Cardiac muscle cell (in vitro differentiated cells and primary cell): ENCODE measurements at places on chromosomes 12 and 14. TPM values are rescaled to one million over a fixed set of nuclear protein-coding genes. Genes with fewer than 3 reads are reported as not detected.

GRCh38 chr14:100348253-100348729 is 25.2 kb downstream of the SLC25A47 start:
- no peaks in the 10 kb centered on the region for H3K27me3 ChIP-seq
- no peak overlapping the region for H3K27ac ChIP-seq
- no peak overlapping the region for H3K4me3 ChIP-seq
- peaks cover 5% of the 10 kb centered on the region for H3K36me3 ChIP-seq

DNA sequence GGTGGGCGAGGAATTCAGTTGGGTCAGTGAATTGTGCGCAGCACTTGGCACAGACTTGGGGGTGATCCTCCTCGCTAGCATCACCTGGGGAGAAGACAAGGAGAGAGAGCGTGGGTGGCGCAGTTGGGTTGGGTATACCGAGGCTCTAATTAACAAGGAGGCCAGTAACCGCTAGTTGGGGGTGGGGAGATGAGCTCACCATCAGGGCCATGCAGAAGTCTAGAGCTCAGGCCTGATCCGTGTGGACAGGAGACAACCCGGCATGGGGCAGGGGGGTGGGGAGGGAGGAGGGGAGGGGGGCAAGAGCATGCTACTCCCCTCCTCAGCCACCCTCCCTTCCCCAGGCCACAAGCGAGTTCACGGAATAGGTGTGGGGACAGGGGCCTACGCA is 580 bp downstream of the SALL2 start:
- peaks cover 4% of the 10 kb centered on the region for H3K4me1 ChIP-seq
- no peaks in the 10 kb centered on the region for H3K36me3 ChIP-seq
- peak overlapping the region; percentile 61 for H3K27ac ChIP-seq
- H3K27me3 ChIP-seq, result no peaks in the 10 kb centered on the region
- DNase-seq, result peak; percentile 34

- no peaks in the 10 kb centered on the region for H3K27me3 ChIP-seq
- H3K27ac ChIP-seq, result no peak overlapping the region
- H3K4me1 ChIP-seq, result peaks cover 3% of the 10 kb centered on the region
- no peak overlapping the region for H3K4me3 ChIP-seq
Measured at GRCh38 chr14:105399466-105399775, 1.1 kb downstream of the TEX22 start.

- H3K4me3 ChIP-seq, result no peak overlapping the region
- peak overlapping the region; percentile 28 for H3K27ac ChIP-seq
- H3K4me1 ChIP-seq, result no peaks in the 10 kb centered on the region
- H3K27me3 ChIP-seq, result no peaks in the 10 kb centered on the region
- no peaks in the 10 kb centered on the region for H3K36me3 ChIP-seq
Measured at GRCh38 chr12:124797321-124797720, 66.3 kb downstream of the SCARB1 start.

GRCh38 chr12:94039914-94040313 is 108.5 kb upstream of the PLXNC1 start:
- no peak overlapping the region for H3K27ac ChIP-seq
- H3K27me3 ChIP-seq, result no peaks in the 10 kb centered on the region
- peak; percentile 94 for DNase-seq
- H3K36me3 ChIP-seq, result no peaks in the 10 kb centered on the region
- H3K4me1 ChIP-seq, result no peaks in the 10 kb centered on the region

- H3K27ac ChIP-seq, result no peak overlapping the region
- H3K4me1 ChIP-seq, result no peaks in the 10 kb centered on the region
- H3K27me3 ChIP-seq, result peaks cover 10% of the 10 kb centered on the region
Measured at GRCh38 chr12:128228581-128228980, 38.4 kb upstream of the TMEM132C start.

DNA sequence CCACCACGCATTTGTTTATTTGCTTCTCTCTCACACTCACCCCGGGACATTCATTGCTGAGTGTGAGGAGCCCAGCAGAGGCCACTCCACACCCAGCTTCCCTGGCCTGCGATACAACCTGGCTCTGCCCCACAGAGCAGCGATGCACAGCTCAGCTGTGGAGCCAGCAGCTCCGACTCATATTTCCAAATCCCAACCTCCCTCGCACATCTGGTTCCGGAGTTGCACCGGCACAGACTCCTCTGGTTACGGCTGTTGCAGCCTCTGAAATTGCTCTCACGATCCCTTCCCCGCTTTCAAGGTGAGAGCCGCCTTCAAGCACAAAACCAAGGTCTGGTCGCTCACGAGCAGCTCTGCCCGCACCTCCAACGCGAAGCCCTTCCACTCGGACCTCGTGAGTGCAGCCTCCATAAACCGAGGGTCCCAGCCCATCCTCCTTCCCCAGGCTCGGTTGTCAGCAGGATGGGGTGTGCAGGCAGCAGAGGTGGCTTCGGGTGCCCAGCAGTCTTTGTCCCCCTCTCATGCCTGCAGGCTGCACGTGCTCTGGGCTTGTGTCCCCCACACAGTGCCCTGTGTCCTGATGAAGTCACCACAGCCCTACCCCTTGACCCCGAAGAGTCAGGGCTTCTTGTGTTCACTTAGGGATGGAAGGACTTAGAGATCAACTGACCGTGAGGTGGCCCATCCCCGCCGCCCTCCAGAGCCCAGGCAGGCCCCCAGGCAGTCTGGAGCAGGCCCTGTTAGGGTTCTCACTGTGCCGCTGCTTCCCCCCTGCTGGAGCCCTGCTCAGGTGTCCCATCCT is 184.3 kb downstream of the ADGRD1 start:
- no peak overlapping the region for H3K27ac ChIP-seq
- peaks cover 6% of the 10 kb centered on the region for H3K36me3 ChIP-seq
- DNase-seq, result peak; percentile 49
- H3K27me3 ChIP-seq, result no peaks in the 10 kb centered on the region

DNA sequence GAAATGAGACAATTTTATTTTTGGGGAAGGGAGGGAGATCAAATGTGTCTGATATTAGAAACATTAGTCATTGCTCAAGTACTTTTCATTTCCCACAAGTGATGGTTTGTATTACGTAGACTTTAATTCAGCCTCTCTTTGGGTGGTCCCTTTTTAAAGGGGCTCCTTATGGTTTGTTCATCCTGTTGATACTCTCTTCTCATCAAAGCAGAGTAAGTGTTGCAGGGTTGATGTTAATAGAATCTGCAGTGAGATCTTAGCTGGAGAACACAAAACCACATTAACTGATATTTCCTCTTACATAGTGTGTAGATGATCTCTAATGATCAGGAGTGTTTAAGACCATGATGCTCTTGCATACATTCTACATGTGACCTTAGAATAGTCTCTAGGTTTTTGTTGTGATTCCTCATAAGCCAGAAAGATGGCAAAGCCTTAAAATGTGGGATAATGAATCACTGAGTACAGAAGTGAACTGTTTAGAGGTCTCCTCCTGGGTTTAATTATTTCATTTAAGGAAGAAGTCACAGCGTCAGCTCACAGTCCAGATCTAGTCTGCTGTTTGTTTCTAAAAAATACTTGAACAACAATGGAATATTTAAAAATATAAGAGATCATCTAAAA is 87.4 kb upstream of the PTPRR start:
- no peaks in the 10 kb centered on the region for H3K4me1 ChIP-seq
- no peak for DNase-seq
- no peaks in the 10 kb centered on the region for H3K36me3 ChIP-seq
- no peak overlapping the region for H3K4me3 ChIP-seq

CLEC6A gene
- total RNA-seq, result 0.21 TPM in 1 of 2 replicates, not detected in the other

TSHR gene
- 0.32 and 1.2 TPM in 2 replicates for total RNA-seq
